Activated CD4-positive, alpha-beta T cell treated with anti-CD3 and anti-CD28 coated beads, Interleukin-10, Interleukin-2, amounts not matched to agents 100 ng/mL and 50 ng/mL, durations not matched to agents 16 hours and 8 hours (primary cell): ENCODE measurements at places on chromosomes 13 and 19.

DNA sequence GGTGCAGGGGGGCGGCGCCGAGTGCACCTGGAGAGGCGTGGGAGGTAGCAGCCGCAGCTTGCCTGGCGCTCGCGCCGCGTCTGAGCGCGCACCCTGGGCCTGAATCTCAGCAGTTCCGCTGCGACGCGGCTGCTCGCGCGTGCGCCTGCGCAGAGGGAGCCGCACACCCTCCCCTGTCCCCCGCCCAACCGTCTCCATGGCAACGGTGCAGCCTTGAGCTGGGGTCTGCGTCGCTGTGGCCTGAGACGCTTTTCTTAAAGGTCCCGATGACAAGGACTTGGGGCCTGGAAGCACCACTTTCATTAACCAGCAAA is at the start of gene PNMA8B:
Gene PNMA8B (minus strand): TSS at position 82 of the 314 bp plus-strand sequence. CDS start 402 bp downstream, outside the sequence.
- peak; percentile 37 for DNase-seq

- DNase-seq, result peak; percentile 64
Observed at GRCh38 chr19:2032296-2032941, 16.9 kb upstream of the BTBD2 start.

DNA sequence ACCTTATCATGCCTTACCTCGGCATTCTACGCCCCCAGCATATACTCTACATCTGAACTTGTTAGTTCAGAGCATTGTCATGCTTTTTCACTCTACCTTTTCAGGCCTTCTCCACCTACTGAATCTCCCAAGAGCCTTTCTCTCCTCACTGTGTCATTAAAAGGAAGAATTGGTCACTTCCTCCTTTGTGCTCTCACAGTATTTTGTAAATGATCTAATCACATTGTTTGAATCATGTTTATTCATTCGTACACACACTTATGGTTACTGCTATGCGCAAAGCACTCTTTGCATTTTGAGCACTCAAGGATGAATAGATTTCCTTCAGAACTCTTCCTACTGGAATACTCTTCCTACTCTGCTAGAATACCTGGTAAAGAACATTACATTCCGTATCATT is 15.8 kb upstream of the ELF1 start:
- no peak for DNase-seq

- no peak for DNase-seq
Observed at GRCh38 chr13:79637133-79637763, 156.3 kb downstream of the NDFIP2 start.

GRCh38 chr13:108496362-108497210 is 132.8 kb upstream of the MYO16 start:
- no peak for DNase-seq

GRCh38 chr13:47206111-47206510 is 309.3 kb upstream of the HTR2A start:
- DNase-seq, result no peak

GRCh38 chr13:67150608-67151007 is 79.5 kb downstream of the PCDH9 start:
- DNase-seq, result no peak

- DNase-seq, result no peak
Observed at GRCh38 chr19:17026706-17027534, at the start of gene CPAMD8. Gene CPAMD8, minus strand, starts transcription at chr19:17026810. Its CDS starts 168 bp downstream, at chr19:17026642.

DNA sequence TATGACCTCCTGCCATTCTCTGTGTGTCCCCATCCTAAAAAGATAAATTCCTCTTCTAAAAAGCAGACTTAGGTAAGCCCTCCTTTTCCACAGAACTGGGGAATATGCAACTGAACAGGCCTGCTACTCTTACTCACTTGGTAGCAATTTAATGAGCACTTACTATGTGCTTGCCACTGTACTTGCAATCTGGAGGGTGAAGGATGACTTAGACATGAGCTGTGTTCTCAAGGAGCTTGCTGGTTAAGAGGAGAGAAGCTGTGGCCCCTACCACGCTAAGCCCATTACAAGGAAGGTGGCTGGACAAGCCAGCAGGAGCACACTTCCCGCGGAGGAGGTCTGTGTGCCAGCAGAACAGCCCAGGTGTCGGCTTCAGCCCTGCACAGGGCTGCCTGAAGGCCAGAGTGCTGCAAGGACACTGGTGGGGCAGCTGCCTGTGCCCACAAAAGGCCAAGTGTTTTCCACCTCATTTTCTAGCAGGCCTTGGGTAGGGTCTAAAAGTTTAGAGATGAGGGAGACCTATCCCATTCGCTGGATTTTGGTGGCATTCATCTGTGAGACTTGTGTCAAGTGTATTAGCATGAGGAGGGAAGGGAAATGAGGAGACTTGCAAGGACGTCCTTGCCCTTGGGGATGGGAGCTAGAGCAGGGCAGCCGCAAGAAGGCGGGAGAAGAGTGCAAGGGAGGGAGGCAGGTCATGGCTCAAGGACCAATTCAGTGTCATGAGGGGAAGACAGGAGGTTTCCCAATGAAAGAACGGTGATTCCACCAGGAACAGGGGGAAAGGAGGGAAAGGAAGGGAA is 52.0 kb downstream of the COL4A1 start:
- no peak for DNase-seq

- DNase-seq, result no peak
Observed at GRCh38 chr13:36531746-36532486, 99.6 kb downstream of the CCNA1 start.

- DNase-seq, result no peak
Observed at GRCh38 chr13:94556041-94556440, 39.9 kb downstream of the TGDS start.

DNA sequence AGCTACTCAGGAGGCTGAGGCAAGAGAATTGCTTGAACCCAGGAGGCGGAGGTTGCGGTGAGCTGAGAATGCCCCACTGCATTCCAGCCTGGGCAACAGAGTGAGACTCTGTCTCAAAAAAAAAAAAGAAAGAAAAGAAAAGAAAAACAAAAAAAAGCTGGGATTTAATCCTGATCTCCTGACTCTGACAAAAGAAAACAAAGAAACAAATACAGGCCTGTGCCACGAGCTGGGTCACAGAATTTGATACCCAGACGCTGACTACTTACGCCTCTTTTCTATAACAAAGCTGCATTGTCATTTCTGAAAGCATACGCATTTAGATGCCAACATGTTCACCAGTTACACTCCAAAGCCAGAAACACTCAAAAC is 18.2 kb upstream of the GTF2F2 start:
- DNase-seq, result no peak

GRCh38 chr19:12043752-12044422 is 8.4 kb upstream of the ZNF433 start:
- DNase-seq, result no peak

DNA sequence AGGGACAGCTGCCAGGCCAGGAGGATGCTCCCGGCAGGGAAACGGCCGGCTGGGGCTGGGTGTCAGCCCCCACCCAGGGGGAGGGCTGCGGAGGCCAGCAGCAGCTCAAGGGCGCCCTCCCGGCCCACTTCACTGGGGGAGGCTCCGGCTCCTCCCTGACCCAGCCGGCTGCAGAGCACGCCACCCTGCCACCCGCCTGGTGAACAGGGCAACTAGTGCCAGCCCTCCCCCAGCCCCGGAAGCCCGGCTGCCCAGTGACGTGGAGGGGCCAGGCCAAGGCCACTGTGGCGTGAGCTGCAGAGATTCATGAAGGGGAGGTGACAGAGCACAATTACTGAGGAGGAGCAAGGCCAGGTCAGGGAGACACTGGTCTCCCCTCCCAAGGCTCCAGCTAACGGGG is 14.7 kb downstream of the REXO1 start:
- no peak for DNase-seq

DNA sequence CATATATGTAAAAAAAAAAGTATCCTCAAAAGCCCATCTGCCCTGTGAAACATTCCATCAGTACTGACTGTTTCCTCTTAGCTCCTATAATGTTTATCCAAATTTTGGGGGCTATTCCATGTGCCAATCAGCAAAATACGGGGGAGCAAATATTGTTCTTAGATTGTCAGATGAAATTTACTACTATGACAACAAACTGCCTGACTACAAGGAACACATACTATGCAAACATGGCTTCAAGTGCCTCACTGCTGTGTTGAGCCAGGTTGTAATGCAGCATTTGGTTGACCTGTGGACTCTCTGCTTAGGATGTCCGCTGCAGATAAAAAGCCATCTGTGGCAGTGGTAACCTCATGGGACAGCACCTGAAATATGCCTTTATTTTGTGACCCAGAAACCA is 98.2 kb upstream of the SCEL start:
- no peak for DNase-seq

GRCh38 chr13:38582133-38582532 is 104.7 kb upstream of the FREM2 start:
- DNase-seq, result peak; percentile 30

DNA sequence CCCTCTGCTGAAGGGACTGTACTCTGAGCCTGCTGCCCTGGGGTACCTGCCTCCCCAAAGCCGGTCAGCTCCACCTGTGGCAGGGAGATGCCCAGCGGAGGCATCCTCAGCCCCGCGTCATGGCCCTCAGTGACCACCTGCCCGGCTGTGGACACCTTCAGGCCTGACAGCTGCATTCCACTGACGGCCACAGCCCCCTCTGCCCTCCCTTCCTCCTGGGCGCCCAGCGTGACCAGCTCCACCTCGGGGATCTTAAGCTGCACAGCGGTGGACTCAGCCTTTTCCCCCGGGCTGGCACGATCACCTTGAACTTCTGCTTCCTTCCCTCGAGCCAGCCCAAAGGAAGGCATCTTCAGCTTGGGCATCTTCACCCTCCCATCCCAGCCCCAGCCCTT is 4.8 kb upstream of the HIPK4 start:
- DNase-seq, result no peak

- DNase-seq, result no peak
Observed at GRCh38 chr13:75795274-75795673, 159.1 kb downstream of the LMO7 start.
